ENCODE measurements at places on chromosomes 6 and 20.

DNA sequence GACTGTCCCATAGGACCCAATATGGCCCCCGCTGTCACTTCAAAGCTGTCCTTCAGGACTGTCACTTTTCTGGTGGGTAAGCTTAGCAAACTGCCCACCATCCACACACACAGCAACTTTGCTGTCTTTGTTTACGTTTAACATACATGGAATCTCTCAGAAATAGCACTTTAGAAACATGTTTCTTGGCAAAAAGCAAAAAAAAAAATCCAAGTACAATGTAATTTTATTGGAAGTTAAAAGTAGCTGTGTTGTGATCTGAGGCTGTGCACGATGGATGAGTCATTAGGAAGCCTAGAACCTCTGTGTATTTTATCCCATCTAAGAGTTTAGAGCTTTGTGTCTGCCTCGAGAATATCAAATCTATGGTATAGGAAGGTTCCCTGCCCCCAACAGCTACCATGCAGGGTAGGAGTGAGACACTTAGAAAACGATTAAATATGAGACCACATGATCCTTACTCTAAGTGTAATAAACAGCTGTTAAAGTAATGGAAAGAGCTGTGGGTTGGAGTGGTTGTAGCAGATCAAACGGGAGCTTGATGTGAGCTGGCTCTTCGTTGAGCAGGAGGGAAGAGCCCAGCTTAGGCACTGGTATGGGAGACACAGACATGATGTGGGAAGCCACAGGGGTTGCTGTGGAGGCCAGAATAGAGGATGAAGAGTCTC lies 119.5 kb downstream of the PLEKHG1 start:
- DNase-seq: no peak

DNA sequence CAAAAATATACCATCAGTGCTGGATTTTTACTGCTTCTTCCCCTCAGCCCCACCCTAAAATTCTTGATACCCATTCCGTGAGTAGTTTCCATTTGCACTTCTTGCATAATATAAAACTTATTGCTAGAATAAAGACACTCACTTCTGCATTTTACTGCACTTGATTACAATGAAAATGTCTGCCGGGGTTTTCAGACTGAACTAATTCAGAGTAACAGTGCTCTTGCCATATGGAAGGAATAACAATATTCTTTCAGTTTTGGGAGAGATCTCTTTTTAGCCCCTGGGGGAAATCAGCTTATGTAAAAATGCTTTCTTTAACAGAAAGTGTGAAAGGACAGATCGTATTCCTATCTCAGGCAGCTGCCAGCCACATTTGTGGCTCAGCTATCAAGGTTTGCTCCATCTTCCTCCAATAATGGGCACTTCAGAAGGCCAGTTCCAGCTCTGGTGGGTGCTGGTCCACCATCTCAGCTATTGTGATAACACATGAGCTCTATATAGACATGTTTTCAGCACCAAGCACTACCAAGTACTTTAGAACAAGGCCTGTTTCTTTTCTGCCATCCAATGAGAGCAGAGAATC lies 8.9 kb downstream of the SMLR1 start:
- no peak for DNase-seq

DNA sequence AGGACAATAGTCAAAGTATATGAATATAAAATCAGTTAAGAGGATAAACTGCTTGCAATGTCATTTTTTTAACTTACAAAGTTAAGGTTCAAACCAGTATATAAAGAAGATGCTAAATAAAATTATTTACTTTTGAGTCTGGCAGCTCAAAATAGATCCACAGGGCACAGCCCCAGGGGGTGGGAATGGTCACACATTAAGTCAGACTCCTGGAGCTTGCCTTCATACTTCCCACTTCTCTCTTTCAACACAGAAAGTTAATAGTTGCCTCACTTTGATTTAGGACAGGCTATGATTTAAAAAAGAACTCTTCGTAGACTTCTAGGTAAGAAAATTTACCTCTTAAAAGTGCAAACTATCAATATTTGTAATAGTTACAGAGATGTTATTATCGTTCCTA lies 158.3 kb upstream of the RUNX2 start:
- no peak for DNase-seq

DNA sequence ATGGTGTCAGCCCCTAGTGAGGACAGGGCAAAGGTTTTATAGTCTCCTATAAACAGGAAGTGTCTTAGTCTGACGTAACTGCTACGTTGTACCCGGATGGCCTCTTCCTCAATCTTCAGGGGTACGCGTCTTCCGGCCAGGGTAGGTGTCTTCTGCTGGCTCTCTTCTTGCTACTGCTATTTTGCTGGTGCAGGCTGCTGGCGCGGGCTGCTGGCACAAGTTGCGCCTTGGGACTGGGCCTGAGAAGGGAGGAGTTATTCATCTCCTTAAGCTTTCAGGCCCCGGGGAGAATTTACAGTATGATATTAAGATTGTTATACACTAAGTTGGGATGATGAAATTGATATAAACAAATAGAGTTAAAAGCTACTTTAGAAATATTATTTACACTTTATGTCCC lies 74.4 kb downstream of the HDGFL1 start:
- no peak for DNase-seq

DNA sequence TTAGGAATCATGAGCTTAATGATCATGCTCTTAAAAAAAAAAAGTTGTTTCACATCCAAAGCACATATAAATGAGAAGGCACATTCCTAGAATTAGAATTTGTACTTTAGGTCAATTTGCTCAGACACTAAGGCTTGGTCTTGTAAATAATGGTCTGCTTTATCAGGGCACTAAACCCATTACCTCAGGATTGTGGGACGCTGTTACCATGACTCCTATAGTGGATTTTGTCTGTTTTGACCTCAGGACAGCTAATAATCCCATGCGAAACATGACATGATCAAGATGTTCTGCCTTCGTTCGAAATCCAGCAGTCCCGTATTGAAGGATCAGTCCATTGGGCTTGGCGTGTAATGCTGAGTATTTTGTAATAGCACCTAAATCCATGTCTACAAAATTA lies 2.4 kb downstream of the PGM3 start:
- no peak for DNase-seq

DNA sequence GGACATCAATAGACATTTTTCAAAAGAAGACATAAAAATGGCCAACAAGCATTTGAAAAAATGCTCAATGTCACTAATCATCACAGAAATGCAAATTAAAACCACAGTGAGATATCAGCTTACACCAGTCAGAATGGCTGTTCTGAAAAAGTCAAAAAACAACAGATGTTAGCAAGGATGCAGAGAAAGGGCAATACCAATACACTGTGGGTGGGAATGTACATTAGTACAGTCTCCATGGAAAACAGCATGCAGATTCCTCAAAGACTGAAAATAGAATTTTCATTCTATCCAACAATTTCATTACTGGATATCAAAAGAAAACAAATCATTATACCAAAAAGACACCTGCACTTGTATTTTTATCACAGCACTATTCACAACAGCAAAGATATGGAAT lies 85.3 kb downstream of the DCDC2 start:
- no peak for DNase-seq

DNA sequence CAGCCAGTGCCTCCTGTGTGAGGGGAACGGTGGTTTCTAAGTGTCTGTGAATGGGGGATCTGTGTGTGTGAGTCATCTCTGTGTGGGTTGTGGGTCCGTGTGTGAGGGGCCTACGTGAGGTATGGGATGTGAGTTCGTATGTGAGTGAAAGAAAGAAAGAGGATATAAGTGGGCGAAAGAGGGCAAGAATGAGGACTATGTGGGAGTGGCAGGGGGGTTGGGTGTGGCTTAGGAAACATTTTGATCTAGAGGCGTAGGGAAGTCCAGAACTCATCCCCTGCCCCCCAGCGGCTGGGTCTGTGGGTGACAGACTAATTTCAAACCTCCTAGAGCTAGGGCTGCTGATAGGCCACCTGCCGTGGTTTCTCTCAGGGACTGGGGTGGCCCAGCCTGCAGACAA lies 35.5 kb downstream of the DHX35 start:
- no peak for DNase-seq

GRCh38 chr6:7827142-7827541 lies 83.4 kb downstream of the TXNDC5 start:
- DNase-seq: peak; percentile 56

GRCh38 chr6:122238861-122239260 lies 160.6 kb upstream of the HSF2 start:
- no peak for DNase-seq

DNA sequence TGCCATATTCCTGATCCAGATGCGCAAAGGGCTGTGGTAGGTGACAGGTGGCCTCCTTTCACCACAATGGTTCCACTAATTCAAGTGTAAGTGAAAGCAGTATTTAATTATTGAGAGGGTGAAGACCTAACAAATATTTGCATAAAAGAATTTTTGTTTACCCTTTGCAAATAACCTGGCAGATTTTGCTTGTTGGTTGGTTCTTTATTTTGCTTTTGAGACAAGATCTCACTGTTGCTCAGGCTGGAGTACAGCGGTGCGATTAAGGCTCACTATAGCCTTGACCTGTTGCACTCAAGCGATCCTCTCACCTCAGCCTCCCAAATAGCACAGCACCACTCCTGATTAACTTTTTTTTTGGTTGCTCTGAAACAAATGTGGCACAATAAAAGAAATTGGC lies 49.2 kb downstream of the PCNA start:
- no peak for DNase-seq

GRCh38 chr6:30265181-30265580 lies 52.0 kb upstream of the TRIM26 start:
- DNase-seq: no peak

GRCh38 chr6:39638126-39638822 lies 86.9 kb downstream of the KIF6 start:
- no peak for DNase-seq

DNA sequence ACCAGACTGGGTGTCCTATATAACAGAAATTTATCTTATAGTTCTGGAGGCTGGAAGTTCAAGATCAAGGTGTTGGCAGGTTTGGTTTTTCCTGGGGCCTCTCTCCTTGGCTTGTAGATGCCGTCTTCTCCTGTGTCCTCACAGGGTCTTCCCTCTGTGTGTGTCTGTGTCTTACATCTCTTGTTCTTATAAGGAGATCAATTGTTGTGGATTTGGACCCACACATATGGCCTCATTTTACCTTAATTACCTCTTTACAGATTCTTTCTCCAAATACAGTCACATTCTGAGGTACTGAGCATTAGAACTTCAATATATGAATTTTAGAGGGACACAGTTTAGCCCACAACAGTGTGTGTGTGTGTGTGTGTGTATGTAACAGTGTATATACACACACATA lies 74.5 kb downstream of the EDN1 start:
- no peak for DNase-seq

GRCh38 chr6:35148167-35148741 lies 7.1 kb upstream of the TCP11 start:
- peak; percentile 21 for DNase-seq

- no peak for DNase-seq
These were observed 233.1 kb downstream of the BCAS1 start for GRCh38 chr20:53837126-53837826.

DNA sequence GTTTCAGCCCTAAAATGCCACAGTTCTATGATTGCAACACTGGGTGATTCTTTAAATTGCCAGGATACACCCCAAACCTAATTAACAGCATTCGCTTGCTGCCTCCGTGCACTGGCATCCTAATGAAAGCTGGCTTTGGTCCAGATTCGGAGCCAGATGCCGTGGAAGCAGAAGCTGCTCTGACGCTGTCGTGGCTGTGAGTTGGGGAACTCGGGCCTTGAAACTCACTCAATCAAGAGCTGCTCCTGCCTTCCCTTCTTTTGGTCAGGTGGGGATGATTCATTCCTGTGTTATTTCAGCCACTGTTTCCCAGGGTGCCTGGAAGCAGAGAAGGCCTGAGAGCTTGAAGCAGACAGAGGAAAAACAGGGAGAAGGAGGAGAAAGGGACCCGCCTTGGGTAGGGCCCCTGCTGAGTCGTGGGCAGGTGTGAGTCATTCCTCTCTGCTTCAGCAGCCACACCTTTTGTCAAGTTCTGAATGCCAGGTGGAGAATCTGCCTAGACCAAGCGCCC lies 36.2 kb upstream of the DSP start:
- DNase-seq: peak; percentile 69

DNA sequence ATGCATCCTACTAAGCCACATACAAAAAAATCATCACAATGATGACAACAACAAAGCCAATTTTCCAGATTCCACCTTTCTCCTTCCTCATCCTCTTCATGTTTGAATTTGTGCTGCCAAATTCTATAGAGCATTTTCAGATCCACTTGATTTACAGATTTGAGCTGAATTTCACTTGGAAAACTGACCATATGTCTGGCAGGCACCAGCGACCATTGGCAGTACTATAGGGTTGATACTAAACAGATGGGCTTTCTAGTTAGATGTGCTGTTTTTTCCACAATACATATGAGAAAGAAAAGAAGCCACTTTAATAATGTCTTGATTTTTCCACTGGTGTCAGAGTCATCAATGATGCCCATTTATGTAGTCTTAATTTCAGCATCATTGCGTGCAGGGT lies 127.0 kb downstream of the PHACTR3 start:
- DNase-seq: no peak

- DNase-seq: no peak
These were observed 6.4 kb downstream of the TRAF3IP2 start for GRCh38 chr6:111599259-111599658.

DNA sequence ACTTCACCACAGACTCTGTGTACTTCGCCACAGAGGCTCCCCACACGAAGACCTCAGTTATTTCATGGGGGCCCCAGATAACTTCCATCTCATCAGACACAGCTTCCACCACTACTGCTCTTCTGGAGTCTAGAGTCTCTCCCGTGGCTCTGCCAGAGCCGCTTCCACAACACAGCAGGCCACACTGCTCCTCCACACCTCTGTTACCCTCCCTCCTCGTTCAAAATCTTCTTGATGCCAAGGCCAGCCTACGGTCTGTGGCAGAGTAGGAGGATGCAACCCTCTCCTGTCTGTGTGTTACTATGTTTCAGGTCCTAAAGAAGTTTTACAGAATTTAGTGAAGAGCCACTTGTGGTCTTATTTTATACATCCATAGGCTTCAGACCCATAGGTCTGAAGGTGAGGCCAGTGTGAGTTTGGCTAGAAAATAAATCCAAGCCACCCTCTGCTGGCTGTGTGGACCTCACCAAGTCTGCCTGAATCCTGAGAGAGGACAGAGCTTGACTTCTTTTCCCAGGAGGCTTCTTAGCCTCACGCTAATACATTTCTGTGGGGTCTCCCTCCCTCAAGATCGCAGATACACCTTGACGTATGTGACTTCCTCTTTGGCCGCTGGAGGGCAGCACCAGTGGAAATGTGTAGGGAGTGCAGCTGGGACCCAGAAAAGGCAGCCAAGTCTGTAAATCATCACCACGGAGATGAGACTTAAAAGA lies 197.7 kb downstream of the FAXC start:
- DNase-seq: no peak

DNA sequence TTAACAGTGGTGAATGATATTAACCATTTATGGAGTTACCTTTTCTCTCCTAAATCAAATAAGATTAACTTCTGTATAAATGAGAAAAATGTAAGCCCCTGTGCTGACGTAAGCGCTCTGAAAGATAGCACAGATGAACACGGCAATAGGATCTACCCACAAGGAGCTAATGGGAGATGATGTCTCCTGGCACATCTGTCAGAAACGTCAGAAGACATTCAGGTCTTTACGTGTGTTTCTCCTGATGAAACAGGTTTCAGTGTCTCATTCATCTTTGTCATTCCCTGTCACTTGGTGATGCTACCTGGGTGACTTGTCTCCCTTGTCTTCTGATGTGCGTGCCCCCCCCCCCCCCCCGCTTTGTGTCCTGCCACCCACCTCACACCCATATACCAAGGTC lies 189.7 kb downstream of the DTNBP1 start:
- DNase-seq: no peak

Measured in AG08395 (cell line).